ENCODE measurements at places on chromosomes 7 and 10.

DNA sequence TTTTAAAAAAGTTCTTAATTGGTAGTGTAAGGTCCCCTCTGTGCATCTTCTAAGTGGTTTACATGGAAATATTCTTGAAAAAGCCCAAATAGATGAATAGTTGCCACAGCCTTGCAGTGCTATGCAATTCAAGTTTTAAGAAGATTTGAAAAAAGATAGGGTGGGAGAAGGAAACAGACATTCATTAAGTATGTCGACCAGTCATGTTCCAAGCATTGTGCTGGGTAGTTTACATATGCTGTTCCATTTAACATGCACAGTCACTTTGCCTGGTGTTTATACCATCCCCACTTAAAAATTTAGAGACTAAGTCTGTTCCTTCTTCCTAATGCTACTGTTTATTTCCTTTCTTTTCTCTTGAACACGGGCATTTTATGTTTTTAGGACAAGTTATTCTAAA lies 28.1 kb upstream of the NAMPT start:
- no peak for DNase-seq

GRCh38 chr7:150787321-150788281 lies 12.6 kb downstream of the TMEM176B start:
- no peak for DNase-seq

- DNase-seq: no peak
These were observed 216.3 kb downstream of the SDK1 start for GRCh38 chr7:3517344-3517743.

GRCh38 chr10:104250371-104250770 lies 4.3 kb upstream of the GSTO1 start:
- DNase-seq: no peak

- no peak for DNase-seq
These were observed 68.9 kb downstream of the PHTF2 start for GRCh38 chr7:77867537-77867865.

DNA sequence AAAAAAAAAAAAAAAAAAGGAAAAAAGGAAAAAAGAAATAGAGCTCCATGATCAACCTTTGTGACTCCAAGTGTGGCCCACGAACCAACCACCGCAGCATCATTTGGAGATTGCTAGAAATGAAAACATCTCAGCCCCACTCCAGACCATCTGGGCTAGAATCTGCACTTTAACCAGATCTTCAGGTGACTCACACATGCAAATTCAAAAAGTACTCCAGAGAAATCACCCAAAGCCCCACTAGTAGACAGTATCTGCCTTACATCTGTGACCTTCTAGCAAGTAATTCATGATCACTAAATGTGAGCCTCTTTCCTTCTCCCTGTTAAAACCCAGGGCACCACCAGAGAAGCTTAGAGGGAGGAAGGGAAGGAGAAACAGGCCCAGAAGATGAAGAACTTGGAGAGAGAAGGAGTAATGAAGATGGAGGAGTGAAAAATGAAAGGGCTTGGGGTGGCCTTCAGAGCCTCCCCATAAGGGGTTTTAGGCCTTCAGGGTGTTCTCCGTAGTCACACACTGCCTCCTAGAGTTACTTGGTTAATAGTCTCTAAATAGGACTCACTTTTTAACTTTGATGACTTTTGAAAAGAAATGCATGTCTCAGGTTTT lies 94.0 kb downstream of the SLC37A3 start:
- no peak for DNase-seq

- no peak for DNase-seq
These were observed 853.2 kb downstream of the SORCS3 start for GRCh38 chr10:105494303-105494702.

DNA sequence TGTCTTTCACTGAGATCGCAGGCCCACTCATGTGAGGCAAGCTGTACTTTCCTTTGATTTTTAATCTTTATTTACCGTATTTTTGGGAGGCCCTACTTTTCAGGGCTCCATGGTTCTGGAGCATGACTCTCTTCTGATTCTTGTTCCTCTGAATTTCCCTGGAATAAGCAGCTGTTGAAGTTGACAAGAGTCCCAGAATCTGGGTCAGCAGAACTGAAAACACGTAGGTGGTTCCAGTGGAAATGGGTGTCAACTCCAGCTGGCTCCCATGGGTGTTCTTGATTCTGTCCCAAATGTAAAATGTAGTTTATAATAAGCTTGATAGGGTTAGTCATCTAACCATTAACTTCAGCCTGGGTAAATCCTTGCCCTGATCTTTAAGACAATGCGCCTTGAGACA lies 409.4 kb downstream of the GATA3 start:
- no peak for DNase-seq

DNA sequence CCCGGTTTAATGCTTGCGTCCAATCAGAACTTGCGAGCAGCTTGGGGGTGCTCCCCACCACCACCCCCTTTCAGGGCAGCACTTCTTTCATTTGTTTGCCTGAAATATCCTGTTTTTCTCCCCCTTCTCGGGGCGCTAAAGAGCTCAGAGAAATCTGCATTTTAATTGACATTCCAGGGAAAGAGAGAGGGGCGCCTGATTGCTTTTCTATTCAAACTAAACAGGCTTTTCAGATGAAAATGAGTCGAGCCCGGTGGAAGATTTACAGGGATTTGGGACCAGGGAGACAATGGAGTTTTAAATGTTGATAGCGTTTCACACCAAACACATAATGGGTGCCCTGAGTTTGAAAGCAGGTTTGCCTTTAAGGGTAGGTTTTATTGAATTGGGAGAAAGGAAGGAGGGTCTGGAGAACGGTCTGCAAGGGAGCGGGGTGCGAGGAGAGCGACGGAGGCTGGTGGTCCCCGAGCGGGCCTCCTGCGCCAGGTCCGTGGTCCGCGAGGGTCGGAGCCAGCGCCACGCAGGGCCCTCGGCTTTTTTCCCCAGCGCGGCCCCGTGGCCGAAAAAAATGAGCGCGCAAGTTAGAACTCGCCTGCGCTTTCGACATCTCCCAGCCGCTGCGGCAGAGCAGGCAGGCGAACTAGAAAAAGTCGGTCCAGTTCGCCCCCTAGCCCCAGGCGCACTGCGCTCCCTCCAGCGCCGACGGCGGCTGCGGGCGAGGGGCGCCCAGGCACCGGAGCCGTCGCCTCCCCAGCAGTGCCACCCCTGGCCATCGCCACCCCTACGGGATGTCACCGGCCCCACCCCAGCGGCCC lies 1.3 kb downstream of the FGFR2 start:
- no peak for DNase-seq

DNA sequence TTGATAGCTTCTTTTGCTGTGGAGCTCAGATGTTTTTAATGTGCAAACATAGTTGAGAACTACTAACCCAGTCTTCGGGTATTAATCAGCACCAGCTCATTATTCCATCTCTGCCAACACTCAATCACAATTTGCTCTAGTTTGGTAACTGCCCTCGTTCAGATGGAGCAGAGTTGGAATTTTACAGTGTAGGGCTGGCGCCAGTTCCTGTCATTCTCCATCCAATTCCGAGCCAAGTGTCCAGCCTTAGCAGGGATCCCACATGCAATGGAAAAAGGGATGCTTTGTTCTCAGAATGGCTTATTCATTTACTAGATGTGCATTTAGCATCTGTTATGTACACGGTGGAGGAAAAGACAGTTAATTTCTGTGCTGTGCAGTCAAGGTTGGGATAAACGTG lies 504.5 kb upstream of the GALNT17 start:
- DNase-seq: no peak

DNA sequence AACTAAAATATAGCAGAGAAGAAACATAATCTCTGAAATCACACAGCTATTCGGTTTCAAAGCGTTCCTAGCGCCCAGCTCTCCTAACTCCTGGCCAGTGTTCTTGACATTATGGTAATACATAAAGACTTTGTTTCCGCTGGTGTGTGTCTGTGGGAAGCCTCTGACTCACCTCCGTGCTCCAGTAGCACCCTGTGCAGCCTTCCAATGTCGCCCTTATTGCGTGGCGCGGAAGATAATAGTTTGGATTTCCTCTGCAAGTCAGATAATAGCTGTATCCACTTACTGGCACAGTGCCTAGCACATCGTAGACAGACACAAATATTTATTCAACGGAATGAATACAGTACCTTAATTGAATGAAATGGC lies 570 bp downstream of the BMS1 start:
- DNase-seq: no peak

DNA sequence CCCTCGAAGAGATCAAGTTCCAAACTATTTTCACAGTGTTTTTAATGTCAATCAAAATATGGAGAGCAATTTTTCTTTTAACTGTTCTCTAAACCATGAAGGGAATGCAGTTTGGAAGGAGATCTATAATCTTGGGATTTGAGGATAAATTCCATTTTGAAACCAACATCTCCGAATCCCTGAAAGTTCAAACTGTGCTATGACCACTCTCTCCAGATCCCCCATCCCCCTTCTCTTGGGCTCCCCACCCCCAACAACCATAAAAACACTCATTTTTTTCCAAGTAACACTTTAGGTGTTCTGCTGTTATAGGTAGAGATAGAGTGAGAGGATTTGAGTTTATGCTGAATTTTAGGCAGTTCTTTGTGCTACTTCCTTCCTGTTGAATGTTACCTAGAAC lies 1.7 kb downstream of the CALD1 start:
- DNase-seq: no peak

- DNase-seq: no peak
These were observed 508.3 kb upstream of the ADARB2 start for GRCh38 chr10:2245580-2245979.

GRCh38 chr10:68492118-68492517 lies 20.3 kb upstream of the DNA2 start:
- no peak for DNase-seq

GRCh38 chr7:154783281-154783909 lies 219.5 kb downstream of the PAXIP1 start:
- no peak for DNase-seq

DNA sequence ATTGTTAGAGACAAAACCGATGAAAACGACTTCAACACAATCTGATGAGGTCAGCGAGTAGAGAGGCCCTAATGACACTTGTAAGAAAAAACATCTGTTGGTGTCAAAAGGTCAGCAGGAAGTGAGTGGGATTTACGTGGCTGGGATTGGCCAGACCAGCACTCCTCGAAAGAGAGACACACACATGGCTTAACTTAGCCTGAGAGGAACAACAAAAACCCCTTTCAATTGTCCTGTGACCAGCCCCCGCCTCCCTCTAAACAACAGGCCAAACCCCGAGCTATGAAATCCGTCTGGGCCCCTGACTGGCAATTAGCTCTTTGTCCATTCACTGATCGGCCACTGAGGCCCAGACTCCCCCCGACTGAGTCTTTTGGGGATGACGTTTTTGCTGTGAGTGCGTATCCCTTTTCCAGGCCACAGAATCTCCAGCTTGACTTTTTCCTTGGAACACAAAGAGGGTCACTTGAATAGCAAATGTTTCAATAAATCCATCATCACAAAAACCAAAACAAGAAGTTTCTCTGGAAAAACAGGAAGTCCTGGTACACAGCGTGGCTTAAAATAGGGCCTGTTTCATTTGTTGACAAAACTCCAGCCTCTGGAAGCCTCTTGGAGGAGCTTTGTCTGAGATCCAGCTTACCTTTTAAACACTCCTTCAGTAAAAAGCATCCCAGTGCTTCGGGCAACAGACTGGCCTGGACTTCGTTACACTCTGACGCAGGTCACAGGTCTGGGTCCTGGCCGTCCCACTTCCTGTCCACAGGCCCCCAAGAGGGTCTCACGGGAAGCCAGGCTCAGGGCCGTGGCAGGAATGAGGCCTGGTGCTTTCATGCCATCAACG lies 103.0 kb downstream of the CTBP2 start:
- DNase-seq: no peak

GRCh38 chr10:88901984-88902789 lies 22.1 kb downstream of the STAMBPL1 start:
- DNase-seq: no peak

DNA sequence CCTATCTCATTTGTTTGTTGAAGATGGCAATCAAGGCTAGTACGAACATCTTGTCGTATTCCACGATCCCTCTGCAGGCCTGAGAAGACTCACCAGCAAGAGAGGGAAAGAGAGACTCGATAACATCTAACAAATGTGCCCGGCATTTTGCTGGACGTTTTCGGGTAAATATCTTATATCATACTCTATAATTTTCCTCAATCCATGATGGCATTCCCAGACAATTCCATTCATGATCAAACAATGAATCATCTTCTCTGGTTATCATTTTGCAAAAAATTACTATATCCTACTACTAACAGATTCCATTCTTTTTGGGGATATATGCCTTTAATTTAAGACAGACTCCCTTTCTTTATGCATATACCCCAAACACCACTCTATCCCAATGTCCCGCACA lies 118.1 kb downstream of the TYW1B start:
- no peak for DNase-seq

GRCh38 chr7:33334349-33334748 lies 205.0 kb downstream of the BBS9 start:
- DNase-seq: no peak

DNA sequence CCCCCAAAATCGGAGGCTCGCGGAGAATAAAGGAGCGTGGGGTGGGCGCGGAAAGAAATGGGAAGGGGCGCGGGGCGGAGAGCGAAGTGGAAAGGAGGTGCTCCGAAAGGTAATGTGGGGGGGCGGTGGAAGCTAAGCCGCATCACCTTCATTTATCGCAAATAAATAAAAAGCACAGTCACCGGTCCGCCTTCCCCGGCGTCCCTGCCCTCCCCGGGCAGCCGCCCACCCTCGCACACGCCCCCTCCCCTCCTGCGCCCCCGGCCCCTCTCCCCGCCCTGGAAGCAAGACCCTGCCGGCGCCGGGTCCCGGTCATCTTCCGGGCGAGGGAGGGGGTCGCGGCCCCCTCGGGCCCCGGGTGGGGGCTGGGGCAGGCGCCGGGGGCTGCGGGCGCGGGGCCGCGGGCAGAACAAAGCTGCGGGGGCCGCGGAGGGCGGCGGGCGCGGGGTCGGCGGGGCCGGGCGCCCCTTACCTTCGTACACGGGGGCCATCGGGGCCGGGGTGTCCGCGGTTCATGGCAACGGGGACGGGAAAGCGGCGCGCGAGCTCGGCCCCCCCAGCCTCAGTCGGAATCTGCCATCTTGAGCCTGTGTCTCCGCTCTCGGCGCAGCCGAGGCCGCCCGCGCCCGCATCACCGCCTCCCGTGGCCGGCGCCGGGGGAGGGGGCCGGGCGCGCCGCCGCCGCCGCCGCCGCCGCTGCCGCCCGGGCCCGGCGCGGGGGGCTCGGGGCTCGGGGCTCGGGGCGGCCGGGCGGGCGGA lies 486 bp downstream of the HIPK2 start:
- DNase-seq: no peak

GRCh38 chr10:48184224-48184623 lies 90.3 kb downstream of the FRMPD2 start:
- DNase-seq: no peak

- no peak for DNase-seq
These were observed 13.6 kb upstream of the COL17A1 start for GRCh38 chr10:104099269-104099668.

- no peak for DNase-seq
These were observed 113.5 kb downstream of the ITGB8 start for GRCh38 chr7:20444030-20444800.

All from stimulated activated CD8-positive, alpha-beta memory T cell treated with anti-CD3 and anti-CD28 coated beads, Interleukin-4, amount 100 ng/mL, for 1 hour (primary cell).